ENCODE measurements at places on chromosomes 3 and 15. TPM values are rescaled to one million over a fixed set of nuclear protein-coding genes. Genes with fewer than 3 reads are reported as not detected.

DNA sequence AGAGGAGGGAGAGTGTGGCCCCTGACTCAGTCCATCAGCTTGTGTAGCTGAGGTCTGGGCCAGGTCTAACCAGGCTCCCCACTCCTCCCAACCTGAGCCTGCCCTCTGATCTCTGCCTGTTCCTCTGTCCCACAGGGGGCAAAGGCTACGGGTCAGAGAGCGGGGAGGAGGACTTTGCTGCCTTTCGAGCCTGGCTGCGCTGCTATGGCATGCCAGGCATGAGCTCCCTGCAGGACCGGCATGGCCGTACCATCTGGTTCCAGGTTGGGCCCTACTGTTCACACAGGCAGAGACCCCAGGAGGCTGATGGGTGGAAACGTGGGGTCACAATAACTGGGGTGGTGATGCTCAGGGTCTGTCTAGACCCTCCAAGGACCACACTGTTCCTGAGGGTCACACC is 6.8 kb downstream of the NEIL1 start:
- peaks cover 14% of the 10 kb centered on the region for H3K4me1 ChIP-seq
- no peak overlapping the region for H3K4me3 ChIP-seq
- no peak overlapping the region for H3K27ac ChIP-seq
- H3K27me3 ChIP-seq, result no peaks in the 10 kb centered on the region

DNA sequence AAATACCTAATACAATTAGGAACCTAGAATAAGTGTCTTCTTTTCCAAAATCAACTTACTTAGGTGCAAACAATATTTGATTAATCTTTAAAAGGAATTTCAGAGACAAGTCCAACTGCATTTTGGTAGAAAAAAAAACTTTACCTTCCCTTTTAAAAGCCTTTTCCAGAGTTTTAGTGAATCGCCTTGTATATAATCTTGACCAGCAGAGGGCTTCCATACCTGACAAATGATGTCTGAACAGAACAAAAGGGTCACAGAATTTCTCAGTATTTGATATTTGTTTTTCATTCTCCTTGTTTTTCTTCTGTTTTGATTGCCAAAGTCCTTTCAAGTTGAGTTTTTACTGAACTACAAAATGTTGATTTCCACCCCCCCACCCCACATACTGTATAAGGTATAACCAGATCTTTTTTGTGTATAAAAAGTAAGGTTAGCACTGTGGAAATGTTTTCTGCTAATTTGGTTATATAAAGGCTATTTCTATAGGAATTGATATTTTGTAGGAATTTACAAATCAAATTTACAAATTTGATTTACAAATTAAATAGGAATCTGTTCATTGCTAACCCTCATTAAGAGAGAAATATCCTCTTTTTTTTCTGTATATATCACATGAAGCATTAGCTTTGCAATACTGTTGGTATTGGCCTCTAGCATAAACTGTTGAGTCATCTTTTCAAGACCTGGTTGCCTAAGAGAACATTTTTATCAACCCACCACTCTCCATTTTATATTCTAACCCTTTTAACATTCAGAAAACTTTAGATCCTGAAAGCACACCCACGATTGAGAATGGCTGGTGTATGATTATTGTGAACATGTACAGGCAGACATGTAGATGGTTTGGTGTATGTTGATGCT is 464.1 kb upstream of the RARB start:
- no peaks in the 10 kb centered on the region for H3K27me3 ChIP-seq
- no peak for DNase-seq
- no peaks in the 10 kb centered on the region for H3K4me1 ChIP-seq
- H3K36me3 ChIP-seq, result no peaks in the 10 kb centered on the region
- no peak overlapping the region for H3K27ac ChIP-seq

- no peaks in the 10 kb centered on the region for H3K36me3 ChIP-seq
- no peaks in the 10 kb centered on the region for H3K27me3 ChIP-seq
- no peak overlapping the region for H3K4me3 ChIP-seq
- peaks cover 32% of the 10 kb centered on the region for H3K4me1 ChIP-seq
Measured at GRCh38 chr15:90576711-90577389, 47.1 kb downstream of the CRTC3 start.

GRCh38 chr3:63960048-63960711 is 48.0 kb upstream of the SCAANT1 start:
- peaks cover 85% of the 10 kb centered on the region for H3K4me1 ChIP-seq
- no peaks in the 10 kb centered on the region for H3K27me3 ChIP-seq
- no peak for DNase-seq
- H3K36me3 ChIP-seq, result no peaks in the 10 kb centered on the region

DNA sequence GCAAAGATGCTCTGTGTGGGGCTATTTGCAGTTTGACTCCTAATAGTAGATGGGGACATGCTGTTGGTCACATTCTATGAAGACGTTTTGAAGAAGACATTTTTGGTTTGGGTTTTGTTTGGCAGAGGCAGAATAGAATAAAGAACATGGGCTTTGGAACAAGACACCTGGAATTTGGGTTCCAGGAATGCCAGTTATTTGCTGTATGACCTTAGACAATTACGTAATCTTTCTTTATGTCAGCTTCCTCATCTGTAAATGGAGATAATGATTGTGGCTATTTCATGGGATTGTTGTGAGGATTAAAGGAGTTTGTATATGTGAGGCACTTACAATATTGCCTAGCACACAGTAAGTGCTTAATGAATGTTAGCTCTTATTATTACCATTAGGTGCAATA is 91.6 kb downstream of the MESD start:
- no peak for DNase-seq
- no peak overlapping the region for H3K27ac ChIP-seq
- no peak overlapping the region for H3K4me3 ChIP-seq
- peaks cover 5% of the 10 kb centered on the region for H3K36me3 ChIP-seq
- H3K27me3 ChIP-seq, result no peaks in the 10 kb centered on the region
- H3K4me1 ChIP-seq, result no peaks in the 10 kb centered on the region

DNA sequence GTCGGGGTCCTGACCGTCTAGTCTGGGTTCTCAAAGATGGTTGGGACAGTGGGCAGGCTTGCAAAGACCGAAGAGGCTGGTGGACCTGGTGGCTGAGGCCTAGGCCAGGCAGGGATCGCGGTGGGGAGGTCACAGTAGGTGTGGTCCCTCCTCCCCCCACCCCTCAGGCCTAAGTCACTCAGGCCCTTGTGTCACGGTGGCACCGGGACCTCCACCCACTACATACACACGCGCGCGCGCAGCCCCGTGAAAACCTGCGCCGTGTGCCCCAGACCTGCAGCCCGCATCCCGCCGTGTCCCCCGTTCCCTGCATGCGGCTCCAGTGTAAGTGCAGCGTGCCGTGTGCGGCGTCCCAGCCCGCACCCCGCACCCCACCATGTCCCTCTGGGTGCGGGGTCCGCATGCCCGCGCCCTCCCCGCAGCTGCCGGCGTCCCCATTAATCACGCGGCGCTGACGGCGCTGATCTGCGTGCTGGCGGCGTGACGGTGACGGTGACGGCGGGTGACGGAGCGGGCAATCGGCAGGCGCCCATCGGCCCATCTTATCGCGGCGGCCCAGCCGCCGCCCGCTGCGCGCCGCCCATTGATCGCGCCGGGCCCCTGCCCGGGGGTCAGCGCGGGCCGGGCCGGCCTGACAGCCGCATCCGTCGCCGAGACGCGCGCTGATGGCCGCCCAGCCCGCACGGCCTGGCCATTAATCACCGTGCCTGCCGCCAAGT is 24.4 kb downstream of the SEC61A1 start:
- peaks cover 32% of the 10 kb centered on the region for H3K4me1 ChIP-seq
- no peaks in the 10 kb centered on the region for H3K27me3 ChIP-seq
- peak overlapping the region; percentile 61 for H3K4me3 ChIP-seq
- peaks cover 17% of the 10 kb centered on the region for H3K36me3 ChIP-seq
- no peak for DNase-seq

GRCh38 chr15:29458361-29458760 is 188.7 kb upstream of the NSMCE3 start:
- no peak overlapping the region for H3K4me3 ChIP-seq
- H3K36me3 ChIP-seq, result no peaks in the 10 kb centered on the region
- H3K27ac ChIP-seq, result no peak overlapping the region
- no peaks in the 10 kb centered on the region for H3K4me1 ChIP-seq
- no peaks in the 10 kb centered on the region for H3K27me3 ChIP-seq

- DNase-seq, result no peak
- H3K36me3 ChIP-seq, result no peaks in the 10 kb centered on the region
- no peak overlapping the region for H3K27ac ChIP-seq
- no peak overlapping the region for H3K4me3 ChIP-seq
- no peaks in the 10 kb centered on the region for H3K27me3 ChIP-seq
- no peaks in the 10 kb centered on the region for H3K4me1 ChIP-seq
Measured at GRCh38 chr3:19467761-19468160, 319.5 kb downstream of the KCNH8 start.

DNA sequence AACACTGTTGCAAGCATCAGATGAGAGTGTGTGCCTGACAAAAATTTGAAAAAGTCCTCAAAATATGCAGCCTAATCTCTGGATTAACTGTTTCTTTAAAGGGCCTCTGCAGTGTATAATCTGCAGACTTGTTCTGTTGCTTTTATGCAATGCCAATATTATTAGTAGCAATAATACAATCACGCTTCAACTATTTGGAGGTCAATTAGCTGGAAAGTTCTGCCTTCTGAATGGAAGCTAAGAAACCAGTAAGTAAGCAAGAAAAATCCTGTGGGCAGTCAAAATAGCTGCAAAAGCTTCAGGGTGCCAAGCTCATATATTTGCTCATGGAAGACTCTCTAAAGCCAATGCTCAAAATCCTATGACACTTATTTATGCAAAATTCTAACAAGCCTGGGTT is 153.2 kb upstream of the NR2F2 start:
- DNase-seq, result no peak
- peaks cover 40% of the 10 kb centered on the region for H3K4me1 ChIP-seq
- no peaks in the 10 kb centered on the region for H3K36me3 ChIP-seq
- no peak overlapping the region for H3K4me3 ChIP-seq
- H3K27ac ChIP-seq, result no peak overlapping the region
- H3K27me3 ChIP-seq, result no peaks in the 10 kb centered on the region

CATSPER2 gene
- total RNA-seq, result 2.1 TPM

EDEM1 gene
- total RNA-seq, result 20.7 TPM

ARGFX gene
- not detected for total RNA-seq

ZNF660 gene
- 2.6 TPM for total RNA-seq

ZWILCH gene
- 2.5 TPM for total RNA-seq

CCR4 gene
- total RNA-seq, result 0.17 TPM

MYL3 gene
- 13.0 TPM for total RNA-seq

GPX1 gene
- total RNA-seq, result 234 TPM

NMNAT3 gene
- total RNA-seq, result 10.7 TPM

All from esophagus muscularis mucosa (tissue), 4 donors.